Stimulated activated CD4-positive, alpha-beta T cell treated with anti-CD3 and anti-CD28 coated beads, Interleukin-12 subunit alpha, Interleukin-12 subunit beta, amount 100 ng/mL, for 48 hours (primary cell): ENCODE measurements at places on chromosomes 11 and 22.

- DNase-seq = no peak
Measured at GRCh38 chr11:127061947-127062346, 61.4 kb upstream of the KIRREL3 start.

- no peak for DNase-seq
Measured at GRCh38 chr11:131938351-131938751, 567.9 kb downstream of the NTM start.

DNA sequence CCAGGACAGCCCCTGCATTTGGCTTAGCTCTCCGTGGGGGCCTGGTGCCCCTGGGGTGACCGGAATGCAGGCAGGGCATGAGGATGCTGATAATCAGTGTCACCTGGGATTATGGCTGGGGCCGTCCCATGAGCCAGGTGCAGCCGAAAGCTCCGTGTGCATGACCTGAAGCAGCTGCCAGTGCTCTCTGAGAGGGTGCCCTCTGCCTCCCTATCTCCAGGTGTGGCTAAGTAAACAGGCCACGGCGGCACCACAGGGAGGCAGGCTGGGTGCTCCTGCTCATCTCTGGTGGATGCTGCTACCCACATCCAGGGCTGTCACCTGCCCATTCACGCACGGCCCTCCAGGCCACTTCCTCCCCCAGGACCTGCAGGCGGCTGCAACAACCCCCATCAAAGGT lies 29.8 kb downstream of the DUSP8 start:
- no peak for DNase-seq

GRCh38 chr11:132650969-132651720 lies 881.2 kb downstream of the OPCML start:
- no peak for DNase-seq

DNA sequence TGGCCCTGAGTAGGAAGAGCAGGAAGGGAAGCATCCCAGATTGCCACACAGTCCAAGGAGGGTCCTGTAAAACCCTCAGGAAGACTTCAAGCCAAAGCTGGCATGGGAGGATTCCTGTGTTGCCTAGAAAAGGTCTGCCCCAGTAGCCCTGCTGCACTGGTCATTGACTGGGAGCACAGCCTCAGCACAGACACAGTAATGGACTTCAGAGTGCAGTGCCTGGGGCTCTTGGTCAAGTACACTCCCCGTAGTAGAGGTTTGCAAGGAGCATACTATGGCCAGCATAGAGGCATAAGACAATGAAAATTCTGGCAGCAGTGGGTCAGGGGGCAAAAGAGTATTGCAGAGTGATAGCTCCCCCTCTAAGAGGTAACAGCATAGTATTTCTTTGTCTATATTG lies 36.2 kb upstream of the FJX1 start:
- DNase-seq = no peak

- no peak for DNase-seq
Measured at GRCh38 chr11:113059548-113059947, 98.3 kb downstream of the NCAM1 start.

GRCh38 chr11:116473790-116474346 lies 298.9 kb downstream of the BUD13 start:
- DNase-seq = no peak

GRCh38 chr11:8292351-8292750 lies 28.7 kb upstream of the LMO1 start:
- no peak for DNase-seq

GRCh38 chr22:24076091-24076867 lies 65.2 kb downstream of the CABIN1 start:
- no peak for DNase-seq

DNA sequence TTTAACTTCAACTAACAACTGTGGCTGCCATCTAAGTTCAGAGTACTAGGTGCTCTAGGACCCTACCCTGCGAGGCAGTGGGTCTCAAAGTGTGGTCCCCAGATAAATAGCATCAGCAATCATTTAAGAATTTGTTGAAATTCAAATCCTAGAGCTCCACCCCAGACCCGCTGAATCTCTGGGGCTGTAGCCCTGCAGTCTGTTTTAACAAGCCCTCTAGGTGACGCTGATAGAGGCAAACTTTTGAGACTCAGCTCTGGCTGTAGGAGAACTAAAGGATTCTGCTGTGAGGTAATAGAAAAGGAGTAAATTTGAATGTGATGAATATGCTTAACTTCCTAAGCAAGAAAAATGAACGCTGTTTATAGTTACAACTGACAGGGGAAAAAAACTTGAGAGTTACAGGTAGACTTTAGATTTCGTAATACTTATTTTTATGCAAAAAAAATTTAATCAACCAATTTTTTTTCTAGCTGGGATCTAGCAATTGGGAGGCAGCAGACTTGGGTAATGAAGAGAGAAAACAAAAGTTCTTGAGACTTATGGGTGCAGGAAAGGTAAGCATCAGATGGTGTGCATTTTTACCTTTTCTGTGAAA lies 5.8 kb downstream of the C11orf58 start:
- no peak for DNase-seq

GRCh38 chr22:29054251-29054767 lies 7.3 kb downstream of the C22orf31 start:
- no peak for DNase-seq

DNA sequence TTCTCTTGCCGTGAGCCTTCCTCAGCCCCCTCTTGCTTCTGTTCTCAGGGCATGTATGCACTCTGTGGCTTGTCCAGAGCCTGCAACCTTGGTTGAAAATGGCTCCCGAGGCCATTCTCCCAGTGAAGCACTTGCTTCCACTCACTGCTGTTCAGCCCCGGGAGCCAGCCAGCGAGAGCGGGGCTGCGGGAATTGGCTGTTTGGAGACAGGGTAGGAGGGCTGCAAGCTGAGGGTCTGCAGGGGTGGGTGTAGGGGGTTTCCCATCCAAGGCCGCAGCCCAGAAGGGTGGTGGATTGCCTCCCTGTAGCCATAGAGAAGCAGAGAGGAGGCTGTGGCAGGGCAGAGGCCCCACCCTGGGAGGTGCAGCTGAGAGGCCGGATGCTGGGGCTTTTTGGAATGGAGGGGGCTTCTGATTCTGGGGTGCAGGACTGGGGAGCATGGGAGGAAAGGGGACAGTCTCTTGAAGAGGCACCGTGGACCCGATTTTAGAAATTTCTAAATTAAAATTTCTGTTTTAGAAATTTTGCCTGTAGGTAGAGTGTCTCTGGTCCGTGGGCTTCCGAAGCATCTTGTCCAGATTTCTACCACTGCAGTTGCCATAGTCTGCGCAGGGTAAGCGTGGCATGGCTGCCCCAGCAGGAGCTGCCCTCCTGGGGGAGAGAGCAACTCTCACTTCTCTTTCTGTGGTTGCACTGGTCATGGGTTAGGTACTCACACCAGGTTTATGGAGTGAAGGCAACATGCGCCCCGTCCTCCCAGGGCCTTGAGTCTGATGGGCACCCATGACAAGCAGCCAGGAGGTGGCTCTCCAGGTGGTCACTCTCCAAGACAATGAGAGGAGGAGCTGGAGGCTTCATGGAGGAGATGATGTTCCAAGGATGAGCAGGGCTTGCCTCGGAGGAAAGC lies 100.2 kb downstream of the TBC1D22A start:
- DNase-seq = no peak

DNA sequence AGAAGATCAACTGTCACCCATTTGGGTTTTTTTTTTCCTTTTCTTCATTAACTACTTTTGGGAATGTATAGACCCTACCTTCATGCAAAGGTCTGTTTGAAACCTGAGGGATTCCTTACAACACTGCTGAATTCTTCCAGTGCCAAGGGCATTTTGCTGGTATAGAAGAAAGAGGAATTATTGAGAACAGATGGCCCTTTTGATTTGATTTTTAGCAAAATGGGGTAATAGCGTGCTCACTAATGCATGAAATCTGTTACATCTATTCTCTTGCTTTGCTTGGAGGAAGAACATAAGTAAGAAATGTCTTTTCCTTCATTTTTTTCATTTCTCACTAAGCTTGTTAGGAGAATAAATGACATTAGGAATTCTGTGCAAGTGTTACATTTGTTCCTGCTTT lies 501.9 kb downstream of the TMEM135 start:
- no peak for DNase-seq

DNA sequence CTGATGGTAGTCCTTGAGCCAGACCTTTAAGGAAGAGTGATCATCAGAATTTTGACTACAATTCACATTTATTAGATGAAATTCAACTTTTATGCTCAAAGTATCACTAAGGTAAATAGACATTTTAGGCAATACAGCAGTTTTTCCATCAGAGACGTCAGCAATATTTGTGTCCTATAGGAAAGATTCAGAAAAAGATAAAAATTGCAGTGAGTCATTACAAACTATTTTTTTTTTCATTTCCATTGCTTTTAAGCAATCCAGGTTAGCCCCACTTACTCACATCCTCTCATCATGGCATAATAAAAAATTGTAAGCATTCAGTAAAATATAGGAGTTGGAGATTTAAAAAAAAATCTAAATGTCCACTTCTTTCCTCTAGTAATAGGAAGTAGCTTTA lies 46.9 kb downstream of the MSANTD4 start:
- no peak for DNase-seq

DNA sequence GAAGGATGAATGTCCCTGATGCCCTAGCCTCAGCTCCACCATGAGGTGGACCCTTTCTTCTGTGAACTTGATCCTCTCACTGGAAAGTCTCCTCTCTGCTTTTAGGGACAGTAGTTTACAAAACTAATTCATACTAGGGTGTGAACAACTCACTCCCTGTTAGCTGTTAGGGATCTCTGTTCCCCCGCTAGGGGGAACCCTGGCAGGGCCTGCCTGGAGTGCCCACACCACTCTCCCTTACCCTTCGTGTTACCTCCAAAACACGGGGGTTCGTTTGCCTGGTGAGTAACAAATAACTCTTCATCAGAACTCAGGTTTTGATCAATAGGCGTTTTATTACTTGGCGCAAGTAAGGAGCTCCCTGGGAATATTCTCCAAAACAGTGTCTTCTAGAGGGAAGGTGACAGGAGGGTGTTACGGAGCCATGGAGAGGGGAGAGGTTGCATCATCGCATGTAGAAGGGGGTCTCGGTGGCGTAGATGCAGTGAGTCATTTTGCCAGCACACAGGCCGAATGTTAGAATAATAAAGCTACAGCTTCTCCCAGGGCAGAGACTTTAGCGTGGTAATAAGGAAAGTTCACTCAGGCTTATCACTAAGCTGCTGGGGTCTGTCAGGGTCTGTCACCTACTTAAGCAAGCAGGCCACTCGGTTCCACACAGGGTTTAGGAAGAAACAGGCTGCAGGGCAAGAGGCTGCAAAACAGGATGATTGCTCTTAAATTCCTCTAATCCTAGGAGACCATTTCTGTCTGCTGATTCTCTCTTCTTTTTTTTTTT lies 45.8 kb downstream of the C11orf96 start:
- no peak for DNase-seq

DNA sequence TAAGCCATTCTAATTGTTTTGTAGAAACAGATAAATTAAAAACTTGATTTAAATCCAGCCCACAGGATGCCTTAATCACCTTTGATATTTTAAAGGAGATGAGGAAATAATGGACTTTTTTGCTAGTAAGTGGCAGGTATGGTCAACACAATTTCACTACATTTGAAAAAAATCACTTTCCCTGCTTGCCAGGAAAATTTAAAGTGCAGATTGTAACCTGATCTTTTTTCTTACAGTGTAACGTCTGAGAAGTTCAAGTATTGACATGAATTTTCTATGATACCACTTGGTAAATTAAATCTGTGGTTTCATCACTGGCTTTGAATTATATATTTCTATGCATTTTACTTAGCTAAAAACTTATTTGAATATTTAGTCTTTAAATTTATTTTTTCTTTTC lies 65.3 kb downstream of the ARHGEF12 start:
- no peak for DNase-seq
